ENCODE measurements at places on chromosomes 6 and 20. TPM values are rescaled to one million over a fixed set of nuclear protein-coding genes. Genes with fewer than 3 reads are reported as not detected.

GRCh38 chr6:52890018-52890417 is 19.5 kb downstream of the GSTA3 start:
- no peak for DNase-seq

GRCh38 chr6:106763361-106763760 is 134.0 kb downstream of the QRSL1 start:
- DNase-seq: no peak

- no peak for DNase-seq
Observed at GRCh38 chr20:9808166-9808565, 30.7 kb downstream of the PAK5 start.

GRCh38 chr6:170206317-170206621 is 84.6 kb downstream of the DLL1 start:
- DNase-seq: no peak

GRCh38 chr6:27601668-27602254 is 128.9 kb upstream of the ZNF184 start:
- DNase-seq: no peak

GRCh38 chr6:80544555-80544954 is 438.1 kb downstream of the BCKDHB start:
- no peak for DNase-seq

DNA sequence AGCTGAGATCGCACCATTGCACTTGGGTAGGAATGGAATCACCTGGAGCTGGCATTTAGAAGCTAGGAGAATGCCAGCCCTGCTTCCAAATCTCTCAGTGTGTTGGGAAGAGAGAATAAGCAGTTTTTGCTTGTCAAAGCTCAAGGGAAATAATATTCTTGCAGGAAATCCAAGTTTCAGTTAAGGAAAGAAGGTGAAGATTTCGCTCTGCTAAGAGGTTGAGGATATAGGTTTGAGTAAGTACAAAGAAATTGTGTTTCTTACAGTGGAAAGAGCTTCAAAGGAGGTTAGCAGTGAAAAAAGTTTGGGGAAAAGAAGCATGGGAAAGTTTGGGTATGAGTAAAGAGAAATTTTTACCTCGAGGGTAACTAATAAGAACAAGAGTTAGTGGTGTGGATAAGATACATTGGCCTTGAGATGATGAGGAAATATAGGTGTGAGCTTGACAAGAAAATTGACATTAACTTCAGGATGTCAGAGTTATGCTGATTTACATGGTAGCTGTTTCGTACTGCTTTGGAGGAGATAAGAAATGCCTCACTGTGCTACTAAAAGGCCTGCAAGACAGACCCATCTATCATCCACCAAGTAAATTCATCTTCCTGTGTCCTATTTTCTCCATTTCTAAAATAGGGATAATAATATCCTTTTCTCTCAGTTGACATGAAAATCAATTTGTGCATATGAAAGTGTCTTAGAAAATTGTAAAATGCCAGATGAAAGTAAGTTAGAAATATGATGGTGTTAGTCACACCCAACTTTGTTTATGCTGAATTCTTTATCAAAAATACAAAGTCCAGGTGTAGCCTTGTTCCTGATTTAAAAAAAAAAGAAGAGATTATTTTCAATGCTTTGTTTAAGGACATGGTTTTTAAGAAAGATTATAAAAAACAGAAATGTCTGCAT is 12.8 kb upstream of the HINT3 start:
- DNase-seq: no peak

GRCh38 chr20:32513031-32513866 is 71.9 kb downstream of the NOL4L start:
- DNase-seq: no peak

GRCh38 chr20:64131406-64131805 is 24.0 kb upstream of the NPBWR2 start:
- no peak for DNase-seq

DNA sequence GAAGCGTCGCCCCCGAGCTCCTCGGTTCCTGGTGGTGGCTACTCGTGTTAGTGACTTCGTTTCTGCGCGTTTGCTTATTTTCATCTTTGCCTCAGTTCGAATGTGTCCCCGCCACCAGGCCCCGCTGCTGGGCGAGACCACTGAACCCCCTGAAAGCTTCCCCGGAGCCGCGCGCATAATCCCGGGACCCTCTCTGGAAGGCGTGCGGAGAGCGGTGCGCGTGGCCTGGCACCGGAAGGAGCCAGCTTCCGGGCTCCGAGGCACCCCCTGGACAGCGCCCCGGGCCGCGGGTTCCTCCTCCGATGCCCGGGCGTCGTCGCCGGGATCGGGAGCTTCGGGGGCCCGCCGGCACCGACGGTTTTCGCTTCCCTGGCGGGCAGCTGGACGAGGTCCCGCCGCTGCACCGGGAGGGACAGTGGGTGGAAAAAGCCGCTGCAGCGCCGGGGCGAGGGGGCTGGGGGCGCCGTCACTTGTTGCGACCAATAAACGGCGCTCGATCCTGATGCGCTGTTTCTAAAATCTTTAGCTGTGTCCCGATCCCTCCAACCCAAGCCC is 643 bp upstream of the SLC35D3 start:
- DNase-seq: no peak

GRCh38 chr6:137122612-137123011 is 50.8 kb downstream of the IL22RA2 start:
- DNase-seq: no peak

- DNase-seq: no peak
Observed at GRCh38 chr6:159117046-159117445, 52.2 kb upstream of the FNDC1 start.

GRCh38 chr6:109896341-109896740 is 81.8 kb upstream of the GPR6 start:
- no peak for DNase-seq

DNA sequence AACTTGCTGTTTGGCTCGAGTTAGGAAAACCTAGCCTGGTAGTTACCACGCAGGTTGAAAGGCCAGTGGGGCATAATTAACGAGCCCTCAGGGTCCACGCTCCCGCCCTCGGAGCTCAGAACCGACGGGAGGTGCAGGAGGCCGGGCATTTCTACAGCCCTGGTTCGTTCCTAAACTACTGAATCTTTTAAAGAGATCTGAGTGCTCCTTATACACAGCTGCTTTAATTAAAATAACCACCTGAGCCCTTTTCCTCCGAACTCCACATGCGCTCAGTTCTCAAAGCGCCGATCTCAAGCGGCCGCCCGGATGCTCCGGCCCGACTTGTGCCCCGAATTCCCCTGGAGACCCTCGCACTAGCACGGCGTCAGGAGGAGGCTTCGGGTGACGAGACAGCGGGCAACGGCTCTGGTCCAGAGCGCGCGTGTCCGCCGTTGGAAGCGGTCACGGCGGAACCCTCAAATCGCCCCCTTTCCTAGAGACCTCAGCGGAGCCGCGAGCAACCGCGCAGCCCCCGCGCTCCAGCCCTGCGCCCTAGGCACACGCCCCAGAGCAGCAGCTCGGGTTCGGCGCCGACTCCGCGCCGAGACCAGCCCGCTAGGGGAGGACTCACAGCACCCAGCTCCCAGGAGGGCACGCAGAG is 397 bp downstream of the WDR27 start:
- DNase-seq: no peak

ARMH2 gene
- total RNA-seq: not detected

GPR6 gene
- total RNA-seq: not detected

SEL1L2 gene
- not detected for total RNA-seq

DEFB115 gene
- not detected for total RNA-seq

SPACA1 gene
- total RNA-seq: not detected

GPLD1 gene
- total RNA-seq: 7.4 TPM

PKIG gene
- 34.4 TPM for total RNA-seq

HRH3 gene
- not detected for total RNA-seq

ADAM33 gene
- total RNA-seq: 0.47 TPM

IRF4 gene
- not detected for total RNA-seq

Data from progenitor cell of endocrine pancreas (in vitro differentiated cells).